GM23338 (cell line): ENCODE measurements at places on chromosomes 3 and 15. TPM values are rescaled to one million over a fixed set of nuclear protein-coding genes. Genes with fewer than 3 reads are reported as not detected.

DNA sequence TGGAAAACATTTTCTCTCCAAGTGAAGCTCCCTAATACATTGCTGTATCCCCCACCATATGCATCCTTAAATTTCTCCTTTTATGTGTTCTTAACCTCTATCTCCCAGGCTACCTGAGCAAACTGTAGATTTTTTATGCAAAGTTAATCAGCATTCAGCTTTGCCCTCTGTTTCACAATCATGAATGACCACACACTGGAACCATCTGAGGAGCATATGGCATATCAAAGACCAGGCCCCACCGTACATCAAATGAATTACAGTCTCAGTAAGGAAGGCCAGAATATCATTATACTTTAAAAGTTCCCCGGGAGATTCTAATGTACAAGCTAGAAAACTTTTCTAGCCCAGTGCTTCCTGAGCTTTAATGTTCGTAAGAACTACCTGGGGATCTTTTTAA, 115.5 kb upstream of the NECTIN3 start:
- no peak overlapping the region for H3K4me3 ChIP-seq
- H3K27ac ChIP-seq, result no peak overlapping the region
- peaks cover 10% of the 10 kb centered on the region; the same call in 1 of the 2 replicates for H3K4me1 ChIP-seq
- no peaks in the 10 kb centered on the region for H3K36me3 ChIP-seq
- H3K27me3 ChIP-seq, result no peaks in the 10 kb centered on the region
- no peak for DNase-seq

- no peaks in the 10 kb centered on the region for H3K27me3 ChIP-seq
- no peak for DNase-seq
- no peak overlapping the region for H3K27ac ChIP-seq
- no peak overlapping the region for H3K4me3 ChIP-seq
- H3K4me1 ChIP-seq, result no peaks in the 10 kb centered on the region
- H3K36me3 ChIP-seq, result no peaks in the 10 kb centered on the region
Observed at GRCh38 chr3:123296836-123297626, 95.3 kb downstream of the SEC22A start.

DNA sequence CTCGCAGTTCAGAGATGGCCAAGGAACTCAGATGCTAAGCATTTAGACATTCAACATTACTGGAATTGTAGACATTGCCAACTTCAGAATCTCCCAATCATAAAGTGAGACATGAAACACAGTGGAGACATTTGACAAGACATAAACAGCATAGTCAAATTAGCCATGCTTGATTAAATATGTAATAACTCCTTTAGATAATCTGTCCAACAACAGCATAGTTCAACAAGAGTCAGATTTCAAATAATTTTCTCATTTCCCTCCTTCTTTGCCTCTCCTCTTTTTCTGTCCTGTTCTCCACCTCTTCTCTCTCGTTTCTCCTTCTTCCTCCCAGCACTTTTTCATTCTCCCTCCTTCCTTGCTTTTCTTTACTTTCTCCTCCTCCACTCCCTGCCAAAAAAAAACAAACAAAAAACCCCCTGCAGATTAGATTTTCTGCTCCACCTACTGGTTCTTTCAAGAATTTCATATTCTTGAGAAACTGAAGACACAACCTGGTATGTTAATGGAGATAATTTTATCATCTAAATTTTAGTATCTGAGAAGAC, 20.2 kb downstream of the CPOX start:
- peaks cover 4% of the 10 kb centered on the region; the same call in 1 of the 2 replicates for H3K36me3 ChIP-seq
- H3K27me3 ChIP-seq, result no peaks in the 10 kb centered on the region

- H3K36me3 ChIP-seq, result no peaks in the 10 kb centered on the region
- no peaks in the 10 kb centered on the region for H3K27me3 ChIP-seq
- no peak overlapping the region for H3K27ac ChIP-seq
- H3K4me3 ChIP-seq, result no peak overlapping the region
Observed at GRCh38 chr15:49863431-49864224, 242.8 kb downstream of the DTWD1 start.

RPS27L gene
- 48.2 and 85.9 TPM in 2 replicates for total RNA-seq
